ENCODE measurements at places on chromosomes 3 and 15.

- DNase-seq: no peak
These were observed 9.1 kb downstream of the LIPC start for GRCh38 chr15:58440922-58441321.

GRCh38 chr3:127822682-127823425, 539 bp upstream of the MGLL start:
- no peak for DNase-seq

GRCh38 chr3:132804498-132804897, 82.3 kb upstream of the NPHP3 start:
- DNase-seq: no peak

- DNase-seq: no peak
These were observed 42.4 kb downstream of the PCSK6 start for GRCh38 chr15:101447168-101447533.

DNA sequence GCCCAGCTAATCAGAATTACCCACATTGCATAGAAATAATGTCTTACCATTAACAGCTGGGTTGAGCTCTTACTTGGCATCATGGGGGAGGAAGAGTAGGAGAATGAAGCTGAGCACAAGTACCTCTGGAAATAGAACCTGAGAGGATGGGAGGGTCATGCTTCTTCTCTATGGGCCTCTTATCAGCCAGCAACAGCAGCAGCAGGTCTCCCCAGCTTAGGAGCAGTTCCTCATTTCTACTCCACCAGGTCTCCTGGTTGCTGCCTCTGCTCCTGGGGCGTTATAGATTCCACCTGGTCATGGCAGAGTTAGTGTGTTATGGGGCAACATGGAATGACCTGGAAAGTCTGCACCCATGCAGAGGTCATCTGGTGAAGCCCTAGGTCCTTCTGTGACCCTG, 3.4 kb downstream of the FSD2 start:
- DNase-seq: no peak

DNA sequence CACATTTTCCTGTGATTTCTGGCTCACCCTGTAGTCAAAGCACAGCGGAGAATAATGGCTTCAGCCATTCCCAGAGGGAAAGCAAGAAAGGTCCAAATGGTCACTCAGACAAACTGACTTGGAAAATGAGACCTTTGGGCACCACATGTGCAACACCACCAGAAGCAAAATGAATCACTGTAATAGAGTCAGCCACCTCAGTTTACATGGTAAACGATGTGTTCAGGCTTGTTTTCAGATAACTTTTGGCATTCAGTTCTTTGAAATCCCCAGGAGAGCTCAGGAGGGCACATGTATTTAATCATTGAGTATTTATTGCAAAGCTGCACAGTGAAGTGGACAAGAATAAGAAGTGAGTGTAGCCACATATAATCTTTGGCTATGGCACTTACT, 38.4 kb upstream of the ALCAM start:
- DNase-seq: no peak

- DNase-seq: no peak
These were observed 790.4 kb downstream of the GRM7 start for GRCh38 chr3:7651274-7651673.

DNA sequence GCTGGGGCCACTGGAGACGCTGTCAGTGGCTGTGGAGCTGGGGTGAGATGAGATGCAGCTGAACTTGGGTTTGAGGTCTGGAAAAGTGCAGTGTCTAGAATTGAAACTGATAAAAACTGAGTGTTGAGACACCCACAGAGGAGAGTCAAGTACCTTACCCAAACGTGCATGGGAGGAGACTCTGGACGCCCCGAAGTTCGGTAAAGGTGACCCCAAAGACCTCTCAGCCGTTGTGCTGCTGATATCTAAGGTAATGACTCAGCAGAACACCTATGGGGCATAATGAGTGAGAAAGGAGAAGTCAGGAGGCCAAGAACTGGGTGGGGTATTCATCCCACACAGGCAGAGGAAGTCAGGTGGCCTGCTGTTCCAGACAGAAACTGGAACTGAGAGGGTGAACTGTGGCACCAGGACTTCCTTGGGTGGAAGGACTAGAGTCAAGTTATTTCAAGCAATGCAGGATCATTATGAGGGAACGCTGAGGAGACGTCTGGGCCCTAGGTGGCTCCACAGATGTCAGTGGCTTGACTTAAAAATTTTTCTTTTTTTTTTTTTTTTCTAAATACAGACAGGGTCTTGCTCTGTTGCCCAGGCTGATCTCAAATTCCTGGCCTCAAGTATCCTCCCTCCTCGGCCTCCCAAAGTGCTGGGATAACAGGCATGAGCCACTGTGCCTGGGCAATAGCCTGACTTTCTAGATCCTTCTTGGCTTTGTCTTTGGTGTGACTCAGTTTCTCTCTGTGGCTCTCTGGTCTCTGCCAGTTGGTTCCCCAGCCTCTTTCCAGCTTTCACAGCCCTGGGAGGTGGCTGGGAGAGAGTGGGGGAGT, 67.6 kb upstream of the GCNT3 start:
- no peak for DNase-seq

DNA sequence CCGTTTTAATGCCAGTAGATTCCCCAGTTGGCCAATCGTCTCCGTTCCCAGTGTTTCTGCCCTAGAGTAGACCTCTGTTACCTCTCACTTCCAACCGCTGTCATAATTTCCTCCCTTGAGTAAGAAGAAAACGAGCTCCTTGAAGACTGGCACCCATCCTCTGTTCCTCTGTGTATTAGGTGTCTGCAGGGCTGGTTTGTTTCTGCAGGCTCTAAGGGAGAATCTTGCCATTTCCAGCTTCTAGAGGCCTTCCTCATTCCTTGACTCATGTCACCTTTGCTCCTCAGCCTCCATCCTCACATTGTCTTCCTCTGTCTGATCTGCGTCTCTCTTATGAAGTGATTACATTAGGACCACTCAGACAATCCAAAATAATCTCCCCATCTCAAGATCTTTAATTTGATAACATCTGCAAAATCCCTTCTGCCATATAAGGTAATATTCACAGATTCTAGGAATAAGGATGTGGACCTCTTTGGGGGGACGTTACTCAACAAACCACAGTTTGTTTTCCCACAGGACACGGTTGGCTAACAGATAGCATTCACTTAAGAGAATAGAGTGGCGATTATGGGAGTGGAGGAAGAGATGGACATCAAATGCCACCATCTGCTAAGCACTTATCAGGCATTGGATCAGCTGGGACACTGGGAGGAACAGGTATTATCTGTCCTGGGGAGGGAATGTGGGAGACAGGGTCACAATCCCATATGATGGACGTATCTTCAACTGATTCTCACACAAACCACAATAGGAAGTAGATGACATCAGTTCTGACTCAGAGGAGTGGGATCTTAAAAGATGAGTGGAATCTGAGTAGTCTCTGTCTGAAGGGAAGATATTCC, 17.1 kb downstream of the ARHGAP31 start:
- DNase-seq: no peak

DNA sequence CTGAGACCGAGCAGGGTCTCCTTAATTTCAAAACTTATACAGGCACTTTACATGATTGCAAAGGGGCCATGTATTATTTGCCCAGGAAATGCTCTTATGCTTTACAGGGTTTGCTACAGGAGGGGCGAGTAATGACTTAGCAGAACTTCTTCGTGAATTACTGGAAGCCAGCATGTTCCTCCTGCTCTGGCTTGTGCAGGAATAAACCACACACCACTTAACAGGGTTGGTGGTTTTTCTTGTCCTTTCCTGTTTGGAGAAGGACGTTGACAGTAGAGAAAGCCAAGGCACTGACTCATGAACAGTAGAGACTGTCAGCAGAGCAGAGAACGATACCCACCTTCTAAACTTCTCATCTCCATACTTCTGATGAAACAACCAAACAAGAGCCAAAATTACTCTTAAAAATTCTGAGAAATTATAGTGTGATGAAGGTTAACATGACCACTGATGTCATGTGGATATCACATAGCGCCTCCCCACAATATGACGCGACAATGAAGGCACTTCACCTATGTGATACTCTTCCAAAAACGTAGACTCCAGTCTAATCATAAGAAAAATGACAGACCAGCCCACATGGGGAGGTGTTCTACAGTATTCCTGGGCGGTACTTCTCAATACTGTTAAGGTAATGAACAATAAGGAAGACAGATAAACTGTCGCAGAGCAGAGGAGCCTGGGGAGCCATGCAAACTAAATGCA, 24.7 kb upstream of the MCTP2 start:
- DNase-seq: no peak

- DNase-seq: no peak
These were observed 8.8 kb downstream of the BCL6 start for GRCh38 chr3:187736418-187736871.

DNA sequence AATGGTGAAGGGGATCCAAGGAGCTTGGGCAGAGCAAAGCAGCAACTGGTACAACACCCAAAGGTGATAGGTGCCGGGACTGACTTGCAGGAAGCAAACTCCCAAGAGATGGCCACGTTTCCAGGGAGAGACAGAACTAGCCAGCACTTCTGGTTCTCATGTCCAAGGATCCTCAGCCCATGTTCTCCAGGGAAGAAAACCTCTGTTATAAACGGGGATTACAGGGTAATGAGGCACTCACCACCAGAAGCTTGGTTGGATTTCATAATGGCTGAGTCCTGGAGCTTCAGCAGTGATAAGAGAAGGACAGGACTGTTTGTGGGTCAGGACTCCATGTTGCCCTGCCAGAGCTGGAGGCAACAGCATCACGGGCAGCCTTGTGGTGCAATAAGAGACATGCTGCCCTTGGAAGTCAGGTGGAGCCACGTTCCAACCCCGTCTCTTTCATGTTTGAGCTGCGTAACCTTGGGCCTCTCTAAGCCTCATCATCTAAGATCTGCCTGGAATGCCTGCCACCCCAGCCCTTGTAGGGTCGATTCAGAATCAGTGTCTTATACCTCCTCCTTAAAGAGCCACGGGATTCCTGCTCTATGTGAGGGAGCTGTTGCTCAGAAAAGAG, 181.0 kb downstream of the ABHD5 start:
- no peak for DNase-seq

GRCh38 chr3:16311960-16312451, 47.0 kb downstream of the OXNAD1 start:
- DNase-seq: no peak

DNA sequence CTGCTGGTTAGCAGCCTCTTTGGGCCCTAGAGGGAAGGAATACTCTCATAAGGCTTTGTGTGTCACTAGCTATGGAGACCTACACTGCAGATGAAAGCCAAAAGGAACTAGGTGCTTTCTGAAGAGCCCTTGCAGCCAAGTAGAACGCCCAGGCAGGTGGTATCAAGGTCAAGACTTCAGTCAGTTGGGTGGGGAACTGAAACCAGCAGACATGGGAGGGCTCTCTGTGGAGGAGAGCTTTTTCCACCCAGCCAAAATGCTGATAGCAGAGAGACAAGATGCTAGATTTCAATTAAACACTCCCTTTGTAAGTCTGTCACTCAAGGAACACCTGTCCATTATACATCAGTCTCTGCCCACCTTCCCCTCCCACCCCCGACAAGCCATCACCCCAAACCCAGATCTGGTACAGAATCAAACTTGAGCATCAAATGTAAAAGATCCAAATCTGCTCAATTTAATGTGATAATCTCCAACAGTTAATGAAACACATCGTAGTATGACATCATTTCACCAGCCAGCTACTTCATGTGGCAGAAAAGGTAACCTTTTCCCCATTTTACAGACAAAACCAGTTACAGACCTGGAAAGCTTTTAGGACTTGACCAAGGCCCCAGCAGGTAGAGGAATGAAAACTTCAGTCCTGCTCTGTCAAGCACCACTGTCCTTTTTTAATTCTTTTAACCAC, 14.6 kb downstream of the MRPS25 start:
- no peak for DNase-seq

- peak; percentile 18 for DNase-seq
These were observed 23.2 kb upstream of the IP6K2 start for GRCh38 chr3:48739955-48740823.

- no peak for DNase-seq
These were observed 123.8 kb upstream of the TJP1 start for GRCh38 chr15:29945943-29946596.

- DNase-seq: no peak
These were observed 271.9 kb downstream of the FEZF2 start for GRCh38 chr3:62101488-62101887.

DNA sequence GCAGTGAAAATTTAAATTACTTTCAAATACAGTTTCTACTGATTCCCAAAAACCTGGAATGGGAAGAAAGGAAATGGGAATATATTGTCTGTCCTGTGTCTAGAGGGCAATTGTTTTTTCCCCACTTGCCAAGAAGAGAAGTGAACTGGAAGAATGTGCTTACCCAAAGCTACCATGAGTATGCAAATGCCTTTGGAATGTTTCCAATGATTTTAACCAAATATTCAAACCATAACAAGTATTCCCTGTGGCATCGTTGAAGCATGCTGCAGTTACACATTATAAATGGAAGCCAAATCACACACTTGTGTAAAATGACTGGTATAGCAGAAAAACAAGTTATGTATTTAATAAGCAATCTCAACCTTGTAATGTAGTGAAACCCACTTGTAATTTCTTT, 368.2 kb downstream of the GBE1 start:
- DNase-seq: no peak
